ENCODE measurements at places on chromosomes 1 and 21.

- no peak for DNase-seq
These were observed 129.9 kb downstream of the SLC30A10 start for GRCh38 chr1:219798283-219799030.

GRCh38 chr1:115702959-115703358 lies 61.2 kb downstream of the VANGL1 start:
- DNase-seq, result no peak

GRCh38 chr1:162930532-162930931 lies 69.6 kb upstream of the CCDC190 start:
- DNase-seq, result no peak

- DNase-seq, result no peak
These were observed 57.7 kb downstream of the NMNAT2 start for GRCh38 chr1:183360473-183360872.

DNA sequence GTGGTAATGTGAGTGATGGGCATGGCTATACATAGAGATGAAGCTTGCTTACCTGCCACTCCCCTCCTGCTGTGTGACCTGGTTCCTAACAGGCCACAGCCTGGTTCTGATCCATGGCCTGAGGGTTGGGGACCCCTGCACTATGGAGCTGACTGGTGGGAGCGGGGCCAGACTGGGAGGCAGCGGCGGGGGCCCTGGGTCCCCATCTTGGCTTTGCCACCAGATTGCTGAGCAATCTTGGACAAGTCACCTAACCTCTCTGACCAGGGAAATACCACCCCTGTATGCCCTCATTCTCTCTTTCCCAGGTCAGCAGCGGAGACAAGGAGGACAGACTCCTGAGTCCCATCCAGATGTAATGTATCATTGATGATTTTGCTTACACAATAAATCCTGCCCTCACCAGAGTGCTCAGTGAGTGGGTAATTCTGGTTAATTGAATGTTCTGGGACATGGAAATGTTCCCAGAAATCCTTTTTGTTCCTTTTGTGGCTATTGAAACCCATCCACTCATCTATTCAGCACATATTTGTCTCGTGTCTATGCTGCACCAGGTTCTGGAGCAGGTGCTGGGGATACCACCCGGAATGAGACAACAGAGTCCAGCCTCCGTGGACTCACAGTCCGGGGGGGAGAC lies 4.1 kb upstream of the ARHGEF10L start:
- no peak for DNase-seq

GRCh38 chr21:26195708-26196107 lies 25.1 kb upstream of the APP start:
- no peak for DNase-seq

- no peak for DNase-seq
These were observed 1.3 kb downstream of the PCNT start for GRCh38 chr21:46325073-46325912.

DNA sequence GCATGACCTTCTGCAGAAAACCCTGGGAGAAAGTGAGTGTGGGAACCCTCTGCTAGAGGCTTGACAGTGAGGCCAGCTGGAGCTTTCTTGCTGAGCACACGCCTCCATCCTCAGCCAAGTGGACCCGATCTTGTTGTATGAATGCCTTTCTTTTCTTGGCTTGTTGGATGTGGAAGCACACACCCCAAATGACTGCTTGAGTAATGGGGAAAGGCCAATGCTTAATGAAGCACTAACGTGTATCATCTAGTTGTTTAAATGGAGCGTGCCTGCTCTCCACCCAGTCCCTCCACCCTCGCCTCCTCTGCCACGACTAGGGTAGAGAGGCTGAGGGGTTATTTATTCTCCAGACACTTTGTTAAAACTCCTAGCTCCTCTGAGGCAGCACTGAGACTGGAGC lies 54.3 kb upstream of the IKBKE start:
- no peak for DNase-seq

DNA sequence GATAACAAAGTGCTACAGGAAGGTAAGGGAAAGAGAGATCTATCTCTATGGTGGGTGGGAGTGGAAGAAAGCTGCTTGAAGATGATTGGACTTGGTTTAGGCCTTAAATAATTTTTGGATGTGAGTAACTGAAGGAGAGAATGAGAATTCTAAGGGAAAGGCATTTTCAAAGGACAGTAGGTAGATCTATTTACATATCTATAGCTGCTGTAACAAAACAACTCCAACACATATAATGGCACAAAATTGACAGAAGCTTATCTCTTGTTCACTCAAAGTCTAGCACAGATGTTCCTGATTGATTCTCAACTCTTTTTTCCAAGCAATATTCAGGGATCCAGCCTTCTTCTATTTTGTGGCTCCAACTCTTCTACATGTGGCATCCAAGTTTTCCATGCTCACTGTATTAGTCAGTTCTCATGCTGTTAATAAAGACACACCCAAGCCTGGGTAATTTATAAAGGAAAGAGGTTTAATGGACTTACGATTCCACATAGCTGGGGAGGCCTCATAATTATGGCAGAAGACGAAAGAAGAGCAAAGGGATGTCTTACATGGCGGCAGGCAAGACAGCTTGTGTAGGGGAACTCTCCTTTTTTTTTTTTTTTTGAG lies 3.1 kb upstream of the DDAH1 start:
- no peak for DNase-seq

DNA sequence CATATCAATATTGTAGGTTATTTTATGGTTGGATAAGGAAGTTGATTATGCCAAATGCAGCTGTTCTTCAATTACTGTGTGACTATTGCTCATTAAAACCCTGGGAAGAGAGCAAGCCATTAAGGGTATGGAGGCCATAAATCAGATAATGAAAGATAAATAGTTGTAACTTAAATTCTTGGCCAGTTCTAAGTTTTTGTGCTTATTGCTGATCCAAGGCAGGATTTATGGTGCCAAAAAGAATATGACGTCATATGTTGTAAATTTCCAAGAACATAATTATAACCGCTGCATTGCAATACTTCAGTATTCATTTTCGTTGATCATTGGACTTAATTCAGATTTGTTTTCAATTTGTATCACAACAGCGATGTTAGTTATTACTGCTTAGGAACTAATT lies 211.6 kb downstream of the LRRC40 start:
- no peak for DNase-seq

GRCh38 chr1:206460836-206461426 lies 9.3 kb upstream of the IKBKE start:
- DNase-seq, result no peak

DNA sequence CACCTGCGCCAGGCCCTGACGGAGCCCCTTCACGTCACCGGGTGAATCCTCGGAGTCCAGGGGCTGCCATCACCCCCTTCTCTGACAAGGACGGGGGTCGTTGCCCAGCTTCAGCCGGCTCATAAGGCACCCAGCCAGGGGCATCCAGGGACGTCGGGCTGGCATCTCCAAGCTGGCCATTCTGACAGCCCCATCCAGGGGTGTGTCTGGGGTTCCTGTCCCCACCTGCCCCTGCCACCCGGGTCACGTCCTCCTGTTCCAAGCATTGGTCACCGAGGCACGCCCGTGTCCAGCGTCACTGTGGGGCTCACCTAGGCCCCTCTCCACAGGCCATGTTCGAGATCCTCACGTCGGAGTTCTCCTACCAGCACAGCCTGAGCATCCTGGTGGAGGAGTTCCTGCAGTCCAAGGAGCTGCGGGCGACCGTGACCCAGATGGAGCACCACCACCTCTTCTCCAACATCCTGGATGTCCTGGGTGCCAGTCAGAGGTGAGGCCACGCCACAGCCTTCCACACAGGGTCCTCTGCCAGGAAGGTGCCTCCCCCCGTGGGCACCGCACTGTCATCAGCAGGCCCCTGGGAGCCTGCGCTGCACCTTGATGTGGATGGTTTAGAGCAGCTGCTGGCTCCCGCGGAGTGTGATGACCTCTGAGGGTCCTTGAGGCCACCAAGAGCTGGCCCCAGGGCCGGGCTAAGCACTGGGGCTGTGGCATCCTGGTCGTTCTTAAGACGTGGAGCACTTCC lies 14.8 kb downstream of the ARHGEF16 start:
- DNase-seq, result no peak

- DNase-seq, result no peak
These were observed 167.5 kb downstream of the LBR start for GRCh38 chr1:225260319-225260718.

DNA sequence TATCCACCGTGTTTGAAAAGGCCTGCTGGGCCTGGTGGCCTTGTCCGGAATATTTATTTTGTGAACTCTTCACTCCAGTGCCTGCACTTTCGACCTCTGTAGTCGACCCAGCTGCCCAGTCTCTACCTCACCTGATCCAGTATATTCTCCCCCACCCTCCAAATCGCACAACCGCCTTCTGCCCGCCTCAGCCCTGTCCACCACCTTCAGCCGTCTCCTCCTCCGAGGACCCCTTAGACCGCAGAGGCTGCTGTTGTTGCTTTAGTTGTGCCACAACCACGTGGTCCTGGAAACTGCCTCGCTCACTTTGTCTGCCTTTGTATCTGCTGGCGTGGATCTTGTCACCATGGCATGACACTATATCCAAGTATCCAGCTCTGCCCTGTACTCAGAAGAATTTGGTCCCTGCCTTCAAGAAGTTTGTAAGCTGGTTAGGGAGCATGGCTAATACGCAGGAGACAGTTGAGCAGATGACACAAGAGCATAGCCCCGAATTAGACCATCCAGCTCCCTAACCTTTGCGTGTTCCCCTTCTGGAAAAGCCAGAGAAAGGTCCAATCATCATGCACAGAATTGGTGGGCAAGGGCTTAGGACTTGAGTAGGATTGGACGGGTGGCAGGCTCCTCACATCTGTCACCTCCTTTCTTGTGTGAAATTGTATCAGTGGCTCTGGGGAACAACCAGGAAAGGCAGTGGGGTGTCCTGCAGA lies 1.5 kb downstream of the PHGDH start:
- no peak for DNase-seq

- DNase-seq, result no peak
These were observed 32.5 kb downstream of the SASS6 start for GRCh38 chr1:100100202-100100601.

GRCh38 chr21:27158967-27159366 lies 192.1 kb upstream of the ADAMTS5 start:
- DNase-seq, result no peak

DNA sequence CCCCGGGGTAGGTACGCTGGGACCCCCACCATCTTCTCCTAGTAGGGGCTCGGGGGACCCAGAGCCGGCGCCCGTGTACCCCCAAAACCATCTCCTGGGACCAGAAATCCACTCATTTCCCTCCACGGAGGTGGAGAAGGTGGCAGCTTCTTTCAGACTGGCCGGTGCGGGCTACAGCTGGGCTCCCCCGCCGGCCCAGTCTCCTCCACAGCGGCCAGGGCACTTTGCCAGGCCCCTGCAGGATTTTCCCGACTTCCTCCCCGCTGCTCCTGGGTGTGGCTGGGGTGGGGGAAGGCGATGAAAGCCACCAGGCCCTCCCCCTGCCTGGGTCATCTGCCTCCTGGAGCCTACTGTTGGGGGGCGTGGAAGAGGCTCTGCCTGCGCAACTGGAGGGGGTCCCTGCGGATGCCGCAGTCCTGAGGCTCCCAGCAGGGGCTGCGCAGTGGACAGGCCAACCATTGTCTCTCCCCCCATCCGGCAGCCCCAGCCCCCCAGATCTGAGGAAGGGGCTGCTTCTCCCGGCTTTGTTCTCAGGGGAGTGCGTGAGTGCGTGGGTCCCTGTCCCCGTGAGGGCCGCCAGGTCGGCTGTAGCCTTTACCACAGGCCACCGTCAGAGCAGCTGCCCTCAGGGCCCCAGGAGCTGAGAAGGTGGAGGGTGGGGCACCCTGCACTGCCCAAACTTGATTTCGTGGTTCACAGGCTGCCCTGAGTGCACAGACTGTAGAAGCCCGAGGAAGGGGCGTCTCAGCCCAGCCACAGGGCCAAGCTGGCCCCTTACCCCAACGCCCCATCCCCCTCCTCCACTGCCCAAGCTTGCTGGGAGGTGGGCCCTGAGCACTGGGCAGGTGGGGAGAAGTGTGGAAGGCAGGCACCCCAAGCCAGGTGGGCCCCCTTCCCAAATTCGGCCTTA lies 1.3 kb downstream of the AGRN start:
- DNase-seq, result no peak

DNA sequence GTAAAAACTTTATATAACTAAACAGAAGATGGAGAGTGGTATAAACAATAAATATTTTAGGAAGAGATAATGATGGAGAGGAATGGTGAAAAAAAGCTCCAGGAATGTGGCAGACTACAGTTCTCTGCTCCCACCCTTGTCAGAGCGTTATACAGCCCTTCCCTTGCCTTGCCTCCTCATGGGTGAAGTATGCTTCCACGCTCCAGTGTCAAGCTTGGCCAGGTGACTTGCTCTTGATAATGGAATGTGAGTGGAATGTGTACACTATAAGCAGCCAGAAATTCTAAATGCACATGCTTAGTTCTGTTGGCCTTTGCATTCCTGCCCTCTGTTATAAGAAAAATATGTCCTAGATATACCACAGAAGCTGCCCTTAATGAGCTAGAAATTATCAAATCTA lies 24.7 kb upstream of the POGK start:
- DNase-seq, result no peak

- no peak for DNase-seq
These were observed 7.1 kb upstream of the C1orf115 start for GRCh38 chr1:220682901-220683576.

- DNase-seq, result no peak
These were observed 44.7 kb upstream of the ERO1B start for GRCh38 chr1:236326432-236326831.

DNA sequence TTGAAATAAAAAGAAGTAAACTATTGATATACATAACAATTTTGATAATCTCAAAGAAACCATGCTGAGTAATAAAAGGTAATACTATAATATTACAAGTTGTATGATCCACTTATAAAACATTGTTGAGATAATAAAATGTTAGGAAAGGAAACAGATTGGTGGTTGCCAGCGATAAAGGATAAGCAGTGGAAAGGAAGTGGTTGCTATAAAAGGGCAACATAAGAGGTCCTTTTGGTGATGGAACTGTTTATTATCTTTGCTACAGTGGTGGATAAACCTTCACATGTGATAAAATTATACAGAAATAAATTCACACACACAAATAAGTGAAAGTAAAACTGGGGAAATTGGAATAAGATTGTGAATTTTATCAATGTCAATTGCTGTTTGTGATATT lies 15.1 kb downstream of the OR6F1 start:
- DNase-seq, result no peak

DNA sequence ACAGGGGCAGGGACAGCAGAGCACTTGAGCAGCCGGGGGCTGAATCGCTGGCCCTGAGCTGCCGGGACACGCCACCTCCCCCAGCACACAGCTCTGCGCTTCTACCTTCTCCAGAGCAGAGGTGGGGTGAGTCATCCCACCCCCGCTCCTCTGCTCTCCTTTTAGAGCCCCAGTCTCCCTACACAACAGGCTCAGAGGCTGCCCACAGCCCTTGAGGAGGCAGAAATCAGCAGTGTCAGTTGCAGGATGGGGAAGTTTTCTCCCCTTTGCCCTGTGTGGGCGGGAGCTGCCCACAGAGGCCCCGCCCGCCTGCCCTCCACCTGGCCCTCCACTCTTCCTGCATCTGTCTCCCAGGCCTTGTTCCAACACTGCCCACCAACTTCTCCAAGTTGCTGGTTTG lies 94.6 kb downstream of the STUM start:
- no peak for DNase-seq

Measured in stimulated activated CD8-positive, alpha-beta memory T cell treated with anti-CD3 and anti-CD28 coated beads, Interleukin-7, amount 100 ng/mL, for 24 hours (primary cell).